ENCODE measurements at places on chromosomes 4 and X. TPM values are rescaled to one million over a fixed set of nuclear protein-coding genes. Genes with fewer than 3 reads are reported as not detected.

DNA sequence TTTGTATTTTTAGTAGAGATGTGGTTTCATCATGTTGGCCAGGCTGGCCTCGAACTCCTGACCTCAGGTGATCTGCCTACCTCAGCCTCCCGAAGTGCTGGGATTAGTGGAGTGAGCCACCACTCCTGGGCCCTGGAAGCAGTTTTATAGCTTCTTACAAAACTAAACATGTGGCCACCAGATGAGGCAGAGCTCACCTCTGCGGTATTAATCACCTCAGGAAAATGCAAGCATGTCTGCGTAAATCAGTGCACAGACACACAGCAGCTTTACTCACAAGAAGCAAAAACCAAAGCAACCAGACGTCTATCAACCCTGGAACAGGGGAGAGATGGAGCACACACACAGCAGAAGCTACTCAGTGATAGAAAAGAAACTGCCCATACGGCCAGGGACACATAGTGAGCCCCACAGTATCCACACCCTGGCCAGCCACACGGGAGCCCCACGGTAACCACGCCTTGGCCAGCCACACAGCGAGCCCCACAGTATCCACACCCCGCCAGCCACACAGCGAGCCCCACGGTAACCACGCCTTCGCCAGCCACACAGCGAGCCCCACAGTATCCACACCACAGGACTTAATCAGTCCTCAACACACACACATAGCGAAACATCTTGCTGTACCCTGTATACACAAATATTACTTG lies 30.2 kb downstream of the PPP2R3B start:
- no peak for ATAC-seq

MGARP gene
- 0.28 TPM for total RNA-seq

GRCh38 chr4:8725071-8725841 lies 132.7 kb downstream of the CPZ start:
- ATAC-seq = no peak

- ATAC-seq = no peak
These were observed 54.2 kb downstream of the MOSPD2 start for GRCh38 chrX:14927401-14927800.

DNA sequence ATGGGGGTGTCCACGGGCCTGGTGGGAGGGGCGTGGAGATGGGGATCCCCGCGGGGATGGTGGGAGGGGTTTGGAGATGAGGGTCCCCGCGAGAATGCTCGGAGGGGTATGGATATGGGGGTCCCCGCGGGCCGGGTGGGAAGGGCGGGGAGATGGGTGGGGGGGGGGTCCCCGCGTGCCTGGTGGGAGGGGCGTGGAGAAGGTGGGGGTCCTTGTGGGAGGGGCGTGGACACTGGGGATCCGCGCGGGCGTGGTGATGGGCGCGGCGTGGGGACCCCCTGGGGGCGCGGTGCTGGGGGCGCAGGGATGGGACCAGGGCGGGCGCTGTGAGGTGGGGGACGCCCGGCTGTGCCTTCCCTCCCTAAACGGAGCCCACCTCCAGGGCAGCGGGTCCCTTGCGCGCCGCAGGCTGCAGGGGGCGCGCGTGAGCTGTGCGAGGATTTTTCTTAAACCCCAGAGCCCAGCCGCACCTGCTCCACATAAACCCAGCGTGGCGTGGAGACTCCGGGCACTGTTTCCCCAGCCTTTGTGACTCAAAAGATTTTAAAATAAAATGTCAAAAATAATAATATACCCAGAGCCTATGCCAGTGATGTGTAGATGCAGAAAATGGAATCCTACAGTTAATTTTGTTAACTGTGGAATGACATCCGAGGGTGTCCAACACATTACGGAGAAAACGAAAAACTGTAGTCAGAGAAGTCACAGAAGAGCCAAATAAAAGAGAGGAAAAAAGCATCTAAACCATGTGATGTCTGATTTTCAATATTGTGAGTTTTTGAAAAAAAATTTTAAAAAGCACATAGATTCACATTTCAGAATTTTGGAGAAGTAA lies 1.5 kb upstream of the ASMTL start:
- ATAC-seq = peak; percentile 33

SPANXB1 gene
- not detected for total RNA-seq

GRCh38 chrX:73647632-73648322 lies 84.8 kb downstream of the CHIC1 start:
- ATAC-seq = no peak

SHOX gene
- not detected for total RNA-seq
